ENCODE measurements at places on chromosomes 6 and 20.

DNA sequence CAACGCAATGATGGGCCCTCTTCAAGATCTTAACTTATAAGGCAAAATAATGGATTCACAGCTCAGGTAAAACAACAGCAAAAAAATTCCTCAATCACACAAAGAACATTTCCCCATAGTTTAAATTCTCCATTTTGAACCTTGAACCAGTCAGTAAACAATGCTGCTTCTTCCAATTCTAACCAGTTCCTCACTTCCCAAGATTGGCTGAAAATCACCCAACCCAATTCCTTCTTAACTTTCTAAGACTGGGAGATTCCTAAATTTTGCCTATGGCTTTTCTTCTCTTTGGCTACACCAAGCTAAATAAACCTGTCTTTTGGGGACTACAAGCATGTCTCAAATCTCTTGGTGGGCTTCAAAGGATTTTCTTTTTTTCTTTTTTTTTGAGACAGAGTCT is 3.1 kb upstream of the ZNF451 start:
- DNase-seq = no peak

GRCh38 chr6:56076033-56076432 is 171.3 kb downstream of the COL21A1 start:
- no peak for DNase-seq

GRCh38 chr6:126824226-126824625 is 294.2 kb upstream of the RSPO3 start:
- DNase-seq = no peak

GRCh38 chr6:15513801-15514711 is 148.8 kb downstream of the DTNBP1 start:
- DNase-seq = no peak

DNA sequence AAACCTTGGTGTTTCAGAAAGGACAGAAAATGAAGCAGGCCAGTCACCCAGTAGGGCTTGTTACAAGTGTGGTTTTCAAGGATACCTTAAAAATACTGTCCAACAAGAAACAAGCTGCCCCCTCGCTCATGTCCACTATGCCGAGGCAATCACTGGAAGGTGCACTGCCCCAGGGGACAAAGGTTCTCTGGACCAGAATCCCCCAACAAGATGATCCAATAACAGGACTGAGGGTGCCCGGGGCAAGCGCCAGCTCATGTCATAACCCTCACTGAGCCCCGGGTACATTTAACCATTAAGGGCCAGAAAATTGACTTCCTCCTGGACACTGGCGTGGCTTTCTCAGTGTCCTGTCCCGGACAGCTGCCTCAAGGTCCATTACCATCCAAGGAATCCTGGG is 6.6 kb upstream of the NT5DC1 start:
- no peak for DNase-seq

GRCh38 chr6:19602434-19603013 is 234.6 kb upstream of the ID4 start:
- no peak for DNase-seq

DNA sequence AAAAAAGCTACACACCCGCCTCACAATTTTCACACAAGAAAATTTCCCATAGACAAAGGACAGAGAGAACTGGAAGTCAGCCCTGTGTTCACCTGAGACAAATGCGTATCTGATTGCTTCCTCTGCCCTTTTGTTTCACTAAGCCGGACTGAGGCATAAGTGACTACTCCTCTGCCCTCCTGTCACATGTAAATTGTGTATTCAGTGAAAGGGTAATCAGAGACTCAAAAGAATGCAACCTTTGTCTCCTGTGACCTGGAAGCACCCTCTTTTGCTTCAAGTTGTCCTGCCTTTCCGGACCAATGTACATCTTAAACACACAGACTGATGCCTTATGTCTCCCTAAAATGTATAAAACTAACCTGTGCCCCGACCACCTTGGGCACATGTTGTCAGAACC is 483.8 kb upstream of the EYS start:
- no peak for DNase-seq

DNA sequence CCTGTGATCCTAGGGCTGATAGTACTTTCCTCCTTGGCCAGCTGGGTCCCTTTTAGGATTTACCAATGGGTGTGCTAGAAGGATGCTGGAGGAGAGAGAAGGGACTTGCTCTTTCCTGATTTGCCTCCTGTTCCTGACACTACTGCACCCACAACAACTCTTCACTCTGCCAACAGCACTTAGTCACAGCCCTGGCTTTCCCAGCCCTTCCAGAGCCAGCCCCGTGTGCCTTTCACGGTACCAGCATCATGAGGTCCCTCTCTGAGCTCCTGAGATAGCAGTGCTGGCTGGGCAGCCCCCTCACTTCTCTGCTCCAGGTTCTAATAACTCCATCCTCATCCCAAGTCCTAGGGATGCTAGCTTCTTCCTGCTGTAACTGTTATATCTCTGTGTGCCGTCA is 80.9 kb downstream of the DNAH8 start:
- no peak for DNase-seq

Data from muscle of leg (tissue), 16 donors.